ENCODE measurements at places on chromosomes 3 and 15.

DNA sequence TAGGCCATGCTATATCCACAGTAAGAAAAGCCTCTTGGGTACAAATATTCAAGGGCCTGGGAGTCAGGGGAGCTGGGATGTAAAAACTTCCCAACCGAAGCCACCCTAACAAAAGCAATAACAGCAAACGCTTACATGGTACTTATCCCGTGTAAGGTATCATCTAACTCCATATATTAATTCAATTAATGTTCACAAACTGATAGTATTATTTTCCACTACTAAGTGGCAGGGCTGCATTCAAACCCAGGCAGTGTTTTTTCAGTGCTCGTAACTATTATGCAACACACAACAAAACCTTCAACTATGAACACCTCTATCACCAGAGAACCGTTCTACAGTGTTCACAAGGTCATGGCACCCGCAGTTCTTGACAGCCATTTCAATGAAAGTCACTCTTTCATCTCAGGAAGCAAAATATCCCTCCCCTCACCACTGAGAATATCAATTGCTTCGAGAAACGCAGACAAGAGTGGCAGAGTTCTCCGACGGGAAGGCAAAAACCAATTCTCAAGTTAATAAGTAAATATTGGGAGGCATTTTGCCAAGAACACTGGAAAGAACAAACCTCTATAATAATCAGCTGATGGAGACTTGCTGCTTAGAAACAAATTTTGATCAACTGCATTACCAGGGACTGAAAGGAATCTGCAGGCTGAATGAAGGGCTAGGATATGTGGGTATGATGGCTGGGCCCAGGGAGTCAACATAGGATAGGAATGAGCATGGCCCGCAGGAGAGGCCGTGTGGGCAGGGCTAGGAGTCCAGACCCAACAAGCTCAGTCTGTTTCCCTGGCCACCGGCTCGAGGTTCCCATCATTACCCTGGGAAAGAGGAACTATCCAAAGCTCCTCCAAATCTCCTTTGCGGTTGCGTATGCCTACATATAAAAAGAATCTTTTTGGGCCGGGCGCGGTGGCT, 72.3 kb downstream of the XXYLT1 start:
- DNase-seq = no peak

GRCh38 chr15:84648539-84648938, 5.5 kb downstream of the WDR73 start:
- no peak for DNase-seq

DNA sequence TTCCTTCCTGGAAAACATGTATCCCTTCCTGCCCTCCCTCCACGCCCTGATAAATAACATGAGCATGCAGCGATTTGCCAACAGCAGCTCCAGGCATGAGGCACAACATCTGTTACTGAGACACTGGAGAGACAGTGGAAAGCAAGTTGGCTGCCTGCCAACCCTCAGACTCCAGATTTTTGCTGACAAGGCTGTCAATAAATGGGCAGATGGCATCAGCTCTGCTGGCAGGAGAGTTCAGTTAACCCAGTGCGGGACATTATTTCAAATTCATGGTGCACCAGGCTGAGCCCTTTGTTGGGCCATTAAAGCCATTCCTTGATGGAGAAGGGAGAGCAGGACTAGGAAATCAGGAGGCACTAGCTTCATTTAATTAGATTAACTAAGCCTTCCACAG, 293.3 kb downstream of the MEX3B start:
- peak; percentile 23 for DNase-seq

DNA sequence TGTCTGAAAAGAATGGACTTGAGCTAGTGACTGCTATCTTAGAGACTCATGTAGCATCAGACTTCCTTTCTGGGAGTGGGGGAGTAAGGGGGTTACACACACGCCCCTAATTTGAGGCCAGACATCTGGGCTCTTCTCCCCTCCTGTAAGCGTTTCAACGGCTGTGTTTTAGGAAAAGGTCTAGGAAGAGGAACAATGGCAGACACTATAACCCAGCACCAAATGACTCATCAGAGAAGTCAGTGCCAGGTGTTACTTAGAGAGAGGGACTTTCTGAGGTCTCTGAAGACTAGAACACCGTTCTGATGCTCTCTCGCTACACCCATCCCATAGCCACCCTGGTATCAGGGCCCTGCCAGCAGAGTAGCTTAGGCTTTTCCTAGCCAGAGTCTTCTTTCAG, 65.5 kb downstream of the SSUH2 start:
- no peak for DNase-seq

DNA sequence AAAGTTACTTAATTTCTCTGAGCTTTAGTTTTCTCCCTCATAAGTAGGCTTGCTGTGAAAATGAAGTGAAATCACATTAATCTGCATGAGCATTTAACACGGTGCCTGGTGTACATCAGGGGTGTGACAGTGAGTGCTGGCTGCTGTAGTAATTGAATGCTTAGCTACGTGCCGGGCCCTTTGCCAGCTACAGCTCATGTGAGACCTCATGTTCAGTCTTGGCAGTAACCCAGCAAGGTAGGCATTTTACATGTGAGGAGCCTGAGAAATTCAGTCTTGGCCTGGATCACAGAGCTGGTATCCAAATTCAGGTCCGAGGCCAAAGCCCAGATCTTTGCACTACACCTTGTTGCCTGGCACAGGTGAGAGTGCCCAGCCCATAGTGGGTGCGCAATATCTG, 9.1 kb downstream of the GHRL start:
- DNase-seq = no peak

DNA sequence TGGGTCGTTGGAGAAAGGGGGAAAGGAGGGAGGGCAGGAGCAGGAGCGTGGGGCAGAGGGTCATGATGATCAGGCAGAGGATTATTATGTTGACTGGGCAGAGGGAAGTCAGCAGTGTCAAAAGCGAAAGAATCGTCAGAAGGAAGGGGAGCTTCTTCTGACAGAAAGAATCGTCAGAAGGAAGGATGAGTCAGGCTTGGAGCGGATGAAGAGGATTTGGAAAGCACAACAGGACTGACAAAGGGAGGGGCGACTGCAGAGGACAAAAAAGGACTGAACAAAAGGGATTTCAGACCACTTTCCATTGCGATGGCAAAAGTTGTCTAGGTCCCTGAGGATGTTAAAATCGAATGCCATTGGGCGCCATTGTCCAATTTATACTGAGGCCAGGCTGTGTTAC, 1053.5 kb downstream of the SI start:
- DNase-seq = no peak

GRCh38 chr15:81002009-81002330, 1.2 kb downstream of the TLNRD1 start:
- DNase-seq = no peak

- DNase-seq = no peak
These were observed 381.2 kb downstream of the WDR72 start for GRCh38 chr15:53378096-53378800.

GRCh38 chr3:10469441-10470119, 35.8 kb downstream of the ATP2B2 start:
- DNase-seq = no peak

- no peak for DNase-seq
These were observed 44.9 kb upstream of the SGO1 start for GRCh38 chr3:20230954-20231353.

Data from midbrain (tissue), 1 donor.